Smooth muscle cell of the coronary artery (primary cell): ENCODE measurements at places on chromosomes 4 and X. TPM values are rescaled to one million over a fixed set of nuclear protein-coding genes. Genes with fewer than 3 reads are reported as not detected.

STAG2 gene
- 62.2 and 100 TPM in 2 replicates for total RNA-seq

TBCK gene
- total RNA-seq: 28.3 and 47.2 TPM in 2 replicates

CABS1 gene
- total RNA-seq: not detected in 2 replicates

DMRTC1 gene
- total RNA-seq: not detected in 2 replicates

DDX53 gene
- not detected in 2 replicates for total RNA-seq

DNAJB14 gene
- total RNA-seq: 18.7 and 30.4 TPM in 2 replicates

RAB40AL gene
- 0.08 and 0.82 TPM in 2 replicates for total RNA-seq

ASB5 gene
- 0.30 and 0.35 TPM in 2 replicates for total RNA-seq

RNF175 gene
- total RNA-seq: 0.12 TPM in 1 of 2 replicates, not detected in the other

TMPRSS11F gene
- total RNA-seq: not detected in 2 replicates

PORCN gene
- 9.8 and 17.6 TPM in 2 replicates for total RNA-seq

TREX2 gene
- 2.3 and 2.9 TPM in 2 replicates for total RNA-seq

GPC4 gene
- 3.6 and 6.2 TPM in 2 replicates for total RNA-seq

PNMA6E gene
- total RNA-seq: not detected in 2 replicates

HSFX3 gene
- total RNA-seq: not detected in 2 replicates

EMCN gene
- 0.59 and 3.2 TPM in 2 replicates for total RNA-seq

CNKSR2 gene
- 1.3 and 5.3 TPM in 2 replicates for total RNA-seq

DCAF12L2 gene
- total RNA-seq: 0.12 TPM in 1 of 2 replicates, not detected in the other

CNGA1 gene
- total RNA-seq: 2.3 TPM in 1 of 2 replicates, not detected in the other

SLITRK2 gene
- total RNA-seq: not detected in 2 replicates

ADH6 gene
- 0.70 TPM in 1 of 2 replicates, not detected in the other for total RNA-seq

GPRASP3 gene
- total RNA-seq: 3.4 and 8.0 TPM in 2 replicates

IRAK1 gene
- total RNA-seq: 59.0 and 66.3 TPM in 2 replicates

FGF13 gene
- under 0.01 and 6.2 TPM in 2 replicates for total RNA-seq

FRG2 gene
- total RNA-seq: not detected in 2 replicates

SYNPO2 gene
- 2.7 and 16.4 TPM in 2 replicates for total RNA-seq

ANXA3 gene
- total RNA-seq: 2.5 and 8.8 TPM in 2 replicates

CXCL3 gene
- total RNA-seq: 0.47 and 0.68 TPM in 2 replicates

TXLNG gene
- 4.1 and 5.4 TPM in 2 replicates for total RNA-seq

WAS gene
- 0.23 TPM in 1 of 2 replicates, not detected in the other for total RNA-seq

ERCC6L gene
- 0.83 TPM in 1 of 2 replicates, not detected in the other for total RNA-seq

VEGFC gene
- 8.9 and 27.3 TPM in 2 replicates for total RNA-seq

C4orf54 gene
- total RNA-seq: not detected in 2 replicates

SMARCA1 gene
- 21.2 and 59.3 TPM in 2 replicates for total RNA-seq

SSX2B gene
- not detected in 2 replicates for total RNA-seq

IGSF1 gene
- total RNA-seq: 0.08 TPM in 1 of 2 replicates, not detected in the other

AKAP4 gene
- total RNA-seq: not detected in 2 replicates

FTSJ1 gene
- total RNA-seq: 27.4 and 56.0 TPM in 2 replicates

SPANXN3 gene
- total RNA-seq: not detected in 2 replicates

AFP gene
- 0.23 and 0.59 TPM in 2 replicates for total RNA-seq

SLC4A4 gene
- total RNA-seq: 1.6 and 2.9 TPM in 2 replicates

CPE gene
- total RNA-seq: 9.1 and 74.6 TPM in 2 replicates

COL4A6 gene
- total RNA-seq: under 0.01 and 3.1 TPM in 2 replicates

COX7B2 gene
- not detected in 2 replicates for total RNA-seq

RBPJ gene
- 27.7 and 91.8 TPM in 2 replicates for total RNA-seq

BRS3 gene
- total RNA-seq: not detected in 2 replicates

NLRP2B gene
- total RNA-seq: not detected in 2 replicates

SSX4 gene
- not detected in 2 replicates for total RNA-seq

SMPX gene
- total RNA-seq: not detected in 2 replicates

PCDH18 gene
- total RNA-seq: 33.4 and 297 TPM in 2 replicates

SPANXB1 gene
- not detected in 2 replicates for total RNA-seq

GLRB gene
- total RNA-seq: 4.5 and 9.2 TPM in 2 replicates

PABPC1L2A gene
- not detected in 2 replicates for total RNA-seq

CXCL1 gene
- total RNA-seq: 9.9 and 26.6 TPM in 2 replicates

PHKA1 gene
- total RNA-seq: 2.3 and 6.5 TPM in 2 replicates

CT45A5 gene
- total RNA-seq: not detected in 2 replicates

ARHGAP24 gene
- 33.5 and 51.0 TPM in 2 replicates for total RNA-seq

NFKB1 gene
- 22.5 and 33.6 TPM in 2 replicates for total RNA-seq

PABPC4L gene
- total RNA-seq: 0.23 and 1.6 TPM in 2 replicates
